HuH-7 (cell line): ENCODE measurements at places on chromosomes 3 and 15.

DNA sequence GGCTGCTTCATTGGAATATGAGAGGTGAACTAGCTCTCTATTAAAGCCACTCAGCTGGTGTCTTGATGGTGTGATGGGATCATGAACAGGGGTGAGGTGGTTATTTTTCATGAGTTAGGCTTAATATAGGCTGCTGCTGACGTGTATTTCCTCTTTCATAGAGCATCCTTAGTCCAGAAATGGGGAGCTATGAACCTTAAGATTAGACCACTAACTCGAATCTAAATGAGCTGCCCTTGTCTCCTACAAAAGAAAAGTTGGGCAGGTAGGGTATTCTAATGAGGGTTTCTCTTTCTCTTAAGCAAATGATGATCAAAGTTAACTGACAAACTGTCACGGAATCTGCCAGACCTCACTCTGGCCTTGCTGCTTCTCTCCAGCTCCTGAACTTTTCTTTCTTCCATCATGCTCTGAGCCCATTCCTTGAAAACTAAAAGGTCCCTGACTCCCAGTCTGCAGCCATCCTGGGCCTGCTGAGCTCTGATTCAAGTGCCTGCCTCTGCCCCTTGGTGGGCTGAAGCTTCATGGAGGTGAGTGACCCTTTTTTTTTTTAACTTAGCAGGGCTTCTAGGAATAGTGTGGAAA is at the start of gene TRIM69:
TRIM69 (plus strand) TSS at position 348 of the 585 bp plus-strand sequence; CDS start at position 525, 177 bp downstream.
- no peak for DNase-seq

DNA sequence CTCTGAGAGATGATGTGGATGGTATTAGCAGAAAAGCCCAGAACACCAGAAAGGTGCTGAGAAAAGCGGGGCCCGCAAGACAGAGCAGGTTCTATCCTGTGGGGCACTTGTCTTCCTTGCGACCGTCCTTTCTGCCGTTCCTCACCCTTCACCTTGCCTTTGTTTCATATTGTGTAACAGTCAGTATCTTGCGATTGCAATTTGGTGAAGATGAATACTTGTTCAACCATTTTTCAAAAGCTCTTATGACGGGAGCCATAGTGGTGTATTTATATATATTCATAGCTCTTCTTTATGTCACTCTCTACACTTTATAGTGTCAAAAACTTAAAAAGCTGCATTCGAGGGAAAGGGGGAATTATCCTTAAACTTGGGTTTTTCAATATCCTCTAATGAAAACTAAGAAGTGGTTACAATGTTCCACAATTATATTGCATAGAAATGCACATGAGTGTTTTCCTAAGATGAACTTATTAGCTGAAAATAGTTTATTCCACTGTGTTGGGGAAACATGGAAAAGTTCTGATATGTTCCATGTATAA is 797 bp downstream of the MAP3K13 start:
- DNase-seq = no peak

- DNase-seq = no peak
These were observed 42.0 kb downstream of the STARD5 start for GRCh38 chr15:81281766-81282605.

DNA sequence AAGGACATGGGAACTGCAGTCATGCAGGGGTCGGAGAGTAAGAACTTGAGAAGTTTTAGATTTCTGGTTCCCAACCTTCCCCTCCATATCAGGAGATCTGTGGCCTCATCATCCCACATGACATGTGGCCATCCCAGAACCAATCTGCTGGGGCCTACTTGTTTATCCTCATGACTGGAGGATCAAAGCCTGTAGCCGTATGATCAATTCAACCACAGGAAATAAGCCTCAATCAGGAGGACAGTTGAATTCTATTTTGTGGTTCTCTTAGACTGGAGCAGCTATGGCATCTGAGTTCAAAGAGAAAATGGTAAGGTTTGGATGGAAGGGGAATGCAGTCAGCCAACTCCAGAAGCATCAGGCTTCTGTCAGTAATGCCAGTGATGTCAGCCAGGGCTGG is 57.2 kb downstream of the IL16 start:
- DNase-seq = no peak

GRCh38 chr3:95459706-95460105 is 1354.7 kb upstream of the EPHA6 start:
- DNase-seq = no peak

DNA sequence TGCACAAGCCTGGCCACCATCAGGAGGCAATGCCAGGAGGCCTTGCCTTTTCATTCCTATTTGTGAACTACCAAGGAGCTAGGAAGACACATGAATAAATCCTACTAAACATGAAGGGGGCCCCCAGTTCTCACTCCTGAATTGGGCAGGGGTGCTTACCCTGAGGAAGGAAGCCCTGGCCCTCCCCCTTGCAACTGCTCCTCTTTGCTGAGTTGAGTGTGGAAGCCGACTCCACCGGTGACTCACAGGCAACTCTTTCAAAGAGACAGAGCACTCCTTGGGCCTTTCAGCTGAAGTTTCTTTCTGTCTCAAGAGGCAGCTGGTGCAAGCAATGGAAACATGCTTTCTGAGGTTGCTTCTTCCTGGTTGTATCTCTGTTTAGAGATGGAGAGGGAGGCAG is 1.7 kb downstream of the GABRG3 start:
- no peak for DNase-seq

DNA sequence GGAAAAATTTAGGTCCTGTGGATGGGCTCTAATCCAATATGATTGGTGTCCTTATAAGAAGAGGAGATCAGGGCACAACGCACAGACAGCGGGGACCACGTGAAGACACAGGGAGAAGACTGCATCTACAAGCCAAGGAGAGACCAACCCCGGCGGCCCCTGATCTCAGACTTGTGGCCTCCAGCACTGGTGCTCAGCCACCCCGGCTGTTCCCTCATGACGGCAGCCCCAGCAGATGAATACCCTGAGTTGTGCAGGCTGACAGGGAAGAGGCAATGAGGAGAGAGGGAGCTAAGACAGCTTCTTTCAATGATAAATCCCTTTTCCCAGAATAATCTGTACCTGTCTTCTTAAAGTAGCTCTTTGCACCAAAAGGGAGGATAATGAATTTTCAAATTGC is 33.3 kb upstream of the CGNL1 start:
- DNase-seq = no peak

DNA sequence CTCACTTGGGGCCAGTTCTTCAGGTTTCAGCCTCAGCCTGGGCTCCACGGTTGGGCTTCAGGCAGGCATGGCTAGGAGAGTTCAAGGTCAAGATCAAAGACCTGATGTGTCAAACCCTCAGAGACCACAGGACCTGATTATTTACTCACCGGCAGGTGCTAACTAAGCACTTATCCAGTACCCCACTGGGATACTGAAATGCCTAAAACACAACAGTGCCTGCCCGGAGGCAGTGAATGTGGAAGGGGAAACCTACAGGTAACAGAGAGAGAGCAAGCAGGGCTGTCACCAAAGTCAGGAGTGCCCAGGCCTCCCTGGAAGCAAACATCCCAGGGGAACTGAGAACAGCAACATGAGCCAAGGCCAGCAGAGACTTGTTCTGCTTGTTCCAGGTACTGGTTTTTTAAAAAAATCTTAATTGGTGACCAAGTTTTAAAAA is 6.7 kb downstream of the IDH2 start:
- no peak for DNase-seq

DNA sequence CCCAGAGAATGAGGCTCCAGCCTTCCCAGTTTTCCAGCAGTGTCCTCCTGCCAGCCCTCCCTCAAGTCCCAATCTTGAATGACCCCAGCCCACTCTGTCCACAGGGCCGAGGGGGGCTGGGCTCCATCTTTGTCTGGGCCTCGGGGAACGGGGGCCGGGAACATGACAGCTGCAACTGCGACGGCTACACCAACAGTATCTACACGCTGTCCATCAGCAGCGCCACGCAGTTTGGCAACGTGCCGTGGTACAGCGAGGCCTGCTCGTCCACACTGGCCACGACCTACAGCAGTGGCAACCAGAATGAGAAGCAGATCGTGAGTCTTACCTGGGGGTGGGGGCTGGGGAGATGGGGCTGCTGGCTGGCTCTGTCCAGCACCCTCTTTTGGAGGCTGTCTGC is 5.6 kb upstream of the FES start:
- no peak for DNase-seq

DNA sequence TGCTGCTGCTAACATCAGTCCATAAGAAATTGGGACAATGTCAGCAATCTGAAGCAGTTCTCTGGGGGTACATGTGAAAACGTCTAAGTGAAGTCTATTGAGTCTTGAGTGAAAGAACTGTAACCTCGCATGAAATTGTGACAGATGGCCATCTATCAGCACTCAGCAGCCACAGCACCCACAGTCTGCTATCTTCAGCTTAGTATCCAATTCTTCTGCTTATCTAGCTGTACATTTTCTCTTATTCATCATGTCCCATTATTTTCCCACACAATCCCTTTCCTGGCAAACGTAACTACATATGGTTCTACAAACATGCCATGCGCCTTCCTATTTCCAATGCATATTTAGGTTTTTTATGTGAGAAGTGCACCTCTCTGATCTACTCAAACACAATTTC is 629.7 kb downstream of the NTRK3 start:
- no peak for DNase-seq

- DNase-seq = no peak
These were observed 1.8 kb downstream of the SLC6A1 start for GRCh38 chr3:10994306-10994705.

- no peak for DNase-seq
These were observed 767.2 kb upstream of the LMCD1 start for GRCh38 chr3:7734456-7734855.

DNA sequence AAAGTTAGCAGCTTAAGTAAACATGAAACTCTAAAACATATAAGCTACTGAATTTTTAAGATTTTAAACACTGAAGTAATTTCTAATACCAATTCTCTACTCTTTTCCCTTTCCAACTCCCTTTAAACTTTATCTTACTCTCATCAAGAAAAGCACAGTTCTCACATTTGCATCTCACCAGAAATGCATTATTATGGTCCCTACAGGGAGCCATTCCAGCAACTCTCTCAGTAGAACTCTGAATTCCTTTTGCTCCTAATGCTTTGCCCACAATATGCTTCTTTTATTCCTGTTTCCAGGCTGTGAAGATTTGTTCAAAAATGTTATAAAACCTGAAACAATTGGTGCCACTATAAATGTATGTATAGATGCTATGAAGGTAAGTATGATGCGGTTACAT is 83.4 kb downstream of the TFDP2 start:
- no peak for DNase-seq

DNA sequence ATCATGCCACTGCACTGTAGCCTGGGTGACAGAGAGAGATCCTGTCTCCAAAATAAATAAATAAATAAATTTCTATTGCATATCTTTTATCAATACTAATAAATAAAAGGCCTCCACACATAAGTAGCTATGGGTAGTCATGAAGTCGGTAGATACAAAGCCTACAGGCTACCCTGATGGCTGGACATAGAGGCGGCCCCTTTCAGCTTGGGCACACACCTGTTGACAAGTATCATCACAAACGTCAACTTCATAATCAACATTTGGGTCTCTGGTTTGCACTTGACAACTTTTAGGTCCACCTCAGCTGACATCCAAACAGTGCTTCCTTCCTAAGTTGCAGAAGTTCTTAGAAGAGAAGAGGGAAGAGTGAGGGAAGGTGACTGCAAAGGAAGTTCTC is 53.4 kb downstream of the ITGA11 start:
- no peak for DNase-seq

- DNase-seq = peak; percentile 14
These were observed 172.7 kb upstream of the TP63 start for GRCh38 chr3:189458528-189458927.

- DNase-seq = no peak
These were observed 114.3 kb downstream of the STAC start for GRCh38 chr3:36494461-36495109.

DNA sequence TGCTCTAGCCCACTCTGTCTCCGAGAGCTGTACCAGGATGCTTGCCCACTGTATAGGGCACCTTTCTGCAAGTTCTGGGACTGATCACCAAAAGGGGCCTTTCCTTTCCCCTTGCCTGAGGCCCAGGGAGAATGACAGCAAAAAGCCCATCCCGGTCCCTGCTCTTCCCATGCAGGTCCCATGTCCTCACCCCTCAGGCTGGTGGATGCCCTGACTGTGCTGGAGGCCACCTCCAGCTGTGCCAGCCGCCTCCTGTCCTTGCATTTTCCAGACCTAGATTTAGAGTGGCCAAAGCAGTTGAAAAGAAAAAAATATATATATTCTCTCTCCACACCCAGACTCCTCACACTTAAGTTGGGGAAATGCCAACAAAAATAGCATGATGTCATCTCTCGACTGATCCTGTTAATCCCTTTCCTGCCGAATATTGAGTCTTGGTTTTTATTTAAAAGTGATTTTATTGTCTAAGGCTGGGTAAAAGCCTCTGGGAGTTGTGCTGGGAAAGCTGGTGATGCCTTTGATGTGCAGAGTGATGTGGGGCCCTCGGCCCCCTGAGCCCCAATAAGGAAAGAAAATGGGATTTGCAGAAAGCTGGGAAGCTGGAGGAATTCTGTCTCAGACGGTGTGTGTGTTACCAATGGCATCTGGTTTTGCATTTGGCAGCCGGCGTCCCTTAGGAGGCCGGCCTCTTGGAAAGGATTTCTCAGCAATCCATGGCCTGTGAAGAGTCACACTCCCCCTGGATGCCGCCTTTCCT is 29.3 kb upstream of the TPM1 start:
- DNase-seq = no peak

- DNase-seq = no peak
These were observed 12.4 kb downstream of the NPHP3 start for GRCh38 chr3:132709761-132710160.

GRCh38 chr3:64684715-64685261 is 3.0 kb downstream of the ADAMTS9 start:
- no peak for DNase-seq

- DNase-seq = no peak
These were observed 18.5 kb upstream of the REC114 start for GRCh38 chr15:73424506-73424905.
